ENCODE measurements at places on chromosomes 6 and 20.
A peak's percentile ranks its signal among the peaks of the same experiment; 100 is the strongest.

DNA sequence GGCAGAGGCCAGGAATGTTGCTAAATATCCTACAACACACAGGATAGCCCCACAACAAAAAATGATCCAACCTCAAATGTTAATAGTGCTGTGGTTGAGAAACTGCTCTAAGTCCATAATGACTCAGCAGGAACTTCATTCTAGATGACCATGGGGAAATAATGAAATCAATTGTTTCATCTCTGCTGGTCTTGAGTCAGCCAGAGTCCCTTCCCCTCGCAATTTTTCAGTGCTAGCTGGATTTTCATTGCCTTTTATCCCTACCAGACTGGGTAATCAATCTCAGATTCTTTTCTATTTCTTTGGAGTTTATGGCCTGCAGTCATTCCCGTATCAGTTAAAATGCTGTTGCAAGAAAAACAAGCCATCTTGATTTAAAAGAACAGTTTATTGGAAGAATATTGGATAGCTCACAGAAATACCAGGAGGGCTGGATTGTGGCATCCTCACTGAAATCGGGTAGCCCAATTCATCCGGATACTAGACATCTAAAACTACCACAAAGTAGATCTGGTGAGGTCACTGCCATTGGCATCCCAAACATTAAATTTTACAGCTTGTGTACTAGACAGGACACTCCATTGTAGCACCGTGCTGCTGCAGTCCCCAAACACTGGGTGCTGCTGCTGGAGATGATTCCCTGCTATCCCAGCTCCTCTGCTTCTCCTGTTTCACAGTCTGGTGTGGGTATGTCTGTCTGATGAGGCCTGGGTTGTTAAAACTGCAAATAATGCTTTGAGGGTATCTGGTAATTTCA, 30.3 kb upstream of the POPDC3 start:
- DNase-seq = no peak

GRCh38 chr6:14656649-14657048, 539.1 kb downstream of the CD83 start:
- DNase-seq = no peak

DNA sequence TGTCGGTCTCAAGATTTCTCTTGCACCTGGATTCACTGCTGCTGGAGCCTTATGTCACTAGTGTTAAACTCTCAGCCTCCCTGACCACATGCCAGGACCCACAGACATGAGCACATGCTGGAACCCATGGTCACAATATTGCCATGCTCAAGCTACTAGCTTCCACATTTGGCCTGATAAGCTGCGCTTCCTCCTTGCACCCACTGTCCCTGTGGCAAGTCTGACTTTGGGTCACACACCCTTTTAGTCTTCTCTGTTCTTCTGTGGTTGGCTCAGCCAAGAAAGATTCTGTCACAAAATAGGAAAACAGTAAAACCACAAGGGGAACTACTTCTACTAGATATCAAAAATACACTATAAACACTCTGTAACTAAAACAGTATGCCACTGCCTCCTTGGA, 68.9 kb upstream of the HDAC2 start:
- DNase-seq = no peak

DNA sequence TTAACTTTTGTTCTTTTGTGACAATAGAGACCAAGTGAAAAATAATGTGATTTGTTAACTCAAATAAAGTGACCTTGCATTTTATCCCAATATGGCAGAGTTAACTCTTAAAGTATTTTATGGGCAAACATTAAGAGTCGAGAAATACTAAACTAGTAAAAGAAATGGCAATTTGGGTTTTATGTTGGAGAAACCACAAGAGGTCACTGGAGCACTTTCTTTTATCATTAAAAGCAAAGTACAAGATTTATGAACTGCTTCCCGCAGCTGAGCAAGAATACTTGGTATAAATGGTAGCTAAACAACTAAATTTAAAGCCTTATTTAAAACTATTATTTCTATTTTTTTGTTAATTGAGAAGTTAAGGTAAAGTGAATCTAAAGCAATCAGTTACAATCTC, 33.5 kb upstream of the MCM9 start:
- no peak for DNase-seq

DNA sequence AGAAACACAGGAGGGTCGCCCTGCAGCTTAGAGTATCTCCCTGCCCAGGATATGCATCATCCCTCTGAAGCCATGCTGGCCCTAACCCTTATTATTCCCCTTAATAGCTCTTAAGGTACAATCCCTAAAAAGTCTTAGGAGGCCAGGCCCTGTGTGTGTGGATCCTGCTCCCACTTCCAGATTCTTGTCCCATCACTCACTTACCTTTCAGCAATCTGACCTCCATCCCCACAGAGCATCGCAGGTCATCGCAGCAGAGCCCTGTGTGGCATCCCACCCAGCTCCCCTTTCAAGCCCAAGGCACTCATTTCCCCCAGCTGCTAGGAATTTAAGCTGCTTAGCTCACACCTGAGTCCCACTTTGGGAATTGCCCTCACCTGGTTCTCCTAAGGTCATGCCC, 223.8 kb upstream of the SMLR1 start:
- no peak for DNase-seq

DNA sequence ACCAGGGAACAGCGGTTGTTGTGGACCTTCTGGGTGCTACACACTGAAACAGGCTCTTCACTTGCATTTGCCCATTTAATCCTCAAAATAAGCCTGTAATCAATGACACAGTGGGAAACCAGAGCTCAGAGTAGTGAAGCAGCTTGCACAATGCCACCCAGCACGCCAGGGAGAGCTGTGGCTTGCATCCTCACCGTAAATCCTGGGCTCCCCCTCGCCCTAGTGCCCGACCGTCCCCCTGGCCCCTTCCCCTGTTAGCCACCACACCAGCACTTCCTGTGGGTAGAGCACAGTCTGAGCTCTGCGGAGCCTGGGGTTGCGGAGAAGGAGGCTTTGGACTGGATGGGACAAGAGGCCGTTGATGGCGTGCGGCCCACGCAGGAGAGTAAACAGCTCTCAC, 14.5 kb downstream of the VSTM2L start:
- no peak for DNase-seq

DNA sequence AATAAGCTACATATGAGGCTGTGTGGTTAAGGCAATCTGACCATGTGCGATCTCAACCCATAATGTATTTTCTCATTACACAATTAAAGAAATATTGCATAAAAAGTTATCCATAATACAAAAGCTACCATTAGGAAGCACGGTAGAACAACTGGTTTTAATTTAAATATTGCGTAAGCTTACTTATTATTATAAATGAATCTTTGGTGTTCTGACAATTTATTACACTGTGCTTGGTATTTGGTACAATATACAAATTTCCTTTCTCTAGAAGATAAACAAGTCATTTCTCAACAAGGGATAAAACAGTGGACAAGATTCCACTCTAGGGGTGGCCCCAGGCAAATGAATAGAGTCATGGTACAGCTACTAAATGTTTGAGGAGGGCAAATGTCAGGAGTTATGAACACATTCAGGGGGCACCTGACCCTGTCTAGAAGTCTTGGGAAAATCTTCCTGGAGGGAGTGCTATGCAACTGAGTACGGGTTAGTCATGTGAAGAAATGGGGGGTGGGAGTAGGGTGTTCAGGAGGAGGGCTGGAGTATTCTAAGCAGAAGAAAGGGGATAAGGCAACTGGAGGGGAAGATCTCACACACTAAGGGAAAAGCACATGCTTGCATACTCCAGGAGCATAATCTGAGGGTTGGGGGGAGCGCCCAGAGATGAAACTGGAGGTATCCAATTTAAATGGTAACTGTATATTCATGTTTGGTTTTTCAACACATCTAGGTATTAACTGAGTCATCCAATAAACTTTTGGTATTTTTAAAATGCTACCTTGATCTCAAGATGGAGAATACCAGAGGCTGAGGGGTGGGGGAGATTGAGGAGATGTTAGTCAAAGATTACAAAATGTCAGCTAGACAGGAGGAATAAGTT, 296.9 kb upstream of the SGK1 start:
- no peak for DNase-seq

DNA sequence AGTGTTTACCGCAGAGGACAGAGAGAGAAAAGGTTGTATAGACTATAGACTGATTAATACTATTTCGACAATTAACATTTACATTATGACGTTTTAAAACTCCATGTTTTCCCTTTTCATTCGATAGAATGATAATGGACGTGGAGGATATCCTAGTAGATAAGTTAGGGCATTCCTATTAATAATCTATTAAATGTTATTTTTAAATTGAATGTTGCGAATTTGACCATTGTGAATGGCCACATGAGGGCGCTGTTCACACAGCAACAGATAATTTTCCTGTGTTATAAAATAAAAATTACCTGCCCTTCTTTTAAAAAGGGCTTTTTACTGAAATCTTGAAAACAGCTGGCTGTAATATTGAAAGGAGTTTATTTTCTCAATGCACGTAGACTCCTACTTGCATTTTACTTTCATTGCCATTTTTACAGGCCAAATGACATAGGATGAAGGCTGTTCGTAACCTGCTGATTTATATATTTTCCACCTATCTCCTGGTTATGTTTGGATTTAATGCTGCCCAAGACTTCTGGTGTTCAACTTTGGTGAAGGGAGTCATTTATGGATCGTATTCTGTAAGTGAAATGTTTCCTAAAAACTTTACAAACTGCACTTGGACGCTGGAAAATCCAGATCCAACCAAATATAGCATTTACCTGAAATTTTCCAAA, 3.3 kb downstream of the ADGRB3 start:
- DNase-seq = peak; percentile 50

DNA sequence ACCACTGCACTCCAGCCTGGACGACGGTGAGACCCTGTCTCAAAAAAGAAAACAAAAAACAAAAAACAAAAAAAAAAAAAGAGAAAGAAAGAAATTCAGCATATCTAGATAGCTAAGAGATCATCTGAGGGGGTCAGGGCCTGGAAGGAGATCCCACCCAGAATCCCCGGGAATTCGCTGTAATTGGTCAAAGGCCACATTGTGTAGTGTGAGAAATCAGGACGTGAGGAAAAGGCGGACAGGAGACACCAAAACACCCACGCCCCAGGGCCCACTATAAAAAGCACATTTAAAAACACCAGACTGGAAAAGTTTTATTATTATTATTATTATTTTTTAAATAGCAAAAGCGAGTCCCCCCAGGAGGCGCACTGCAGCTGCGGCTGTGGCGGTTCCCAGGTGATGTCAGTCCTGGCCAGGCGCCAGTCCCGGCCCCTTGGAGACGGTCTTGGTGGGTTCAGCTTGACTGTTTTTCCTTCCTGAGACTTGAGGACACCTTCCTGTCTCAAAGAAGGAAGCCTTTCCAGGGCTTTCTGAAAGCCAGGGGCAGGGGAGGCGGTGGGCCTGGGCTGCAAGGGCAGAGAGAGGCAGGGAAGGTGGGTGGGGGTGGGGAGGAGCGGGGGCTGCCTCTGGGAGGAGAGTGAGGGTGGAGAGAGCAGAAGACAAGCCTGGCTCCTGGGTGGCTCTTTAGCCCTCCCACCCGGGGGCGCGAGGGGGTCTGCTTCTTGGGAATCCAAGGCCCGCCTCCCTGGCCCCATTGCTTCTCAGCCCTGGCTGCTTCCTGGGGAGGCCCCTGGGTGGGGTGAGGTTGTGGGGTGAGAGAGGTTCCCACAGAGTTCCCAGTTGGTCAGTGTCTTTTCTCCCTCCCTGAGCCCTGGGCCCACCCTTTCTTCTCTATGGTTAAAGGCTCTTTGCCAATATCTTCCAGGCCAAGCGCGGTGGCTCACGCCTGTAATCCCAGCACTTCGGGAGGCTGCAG, 14.5 kb downstream of the TCF15 start:
- no peak for DNase-seq

- no peak for DNase-seq
Observed at GRCh38 chr6:323730-324088, 31.4 kb downstream of the DUSP22 start.

DNA sequence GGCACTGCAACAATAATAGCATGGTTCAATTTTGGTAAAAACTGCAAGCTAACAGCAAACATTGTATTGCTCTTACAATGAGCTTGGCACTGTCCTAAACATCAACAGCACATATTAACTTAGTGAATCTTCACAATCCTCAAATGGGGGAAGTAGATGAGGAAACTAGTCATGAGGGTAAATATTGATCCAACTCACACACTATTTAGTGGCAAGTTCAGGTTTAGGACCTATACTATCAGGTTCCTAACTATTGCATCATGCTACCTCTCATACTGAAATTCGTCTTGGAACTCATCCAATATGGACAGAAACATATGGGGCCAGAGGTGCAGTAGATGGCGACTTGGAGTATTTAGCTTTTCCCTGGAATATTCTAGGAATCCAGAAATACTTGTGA, 34.2 kb downstream of the FKBP1C start:
- DNase-seq = no peak

DNA sequence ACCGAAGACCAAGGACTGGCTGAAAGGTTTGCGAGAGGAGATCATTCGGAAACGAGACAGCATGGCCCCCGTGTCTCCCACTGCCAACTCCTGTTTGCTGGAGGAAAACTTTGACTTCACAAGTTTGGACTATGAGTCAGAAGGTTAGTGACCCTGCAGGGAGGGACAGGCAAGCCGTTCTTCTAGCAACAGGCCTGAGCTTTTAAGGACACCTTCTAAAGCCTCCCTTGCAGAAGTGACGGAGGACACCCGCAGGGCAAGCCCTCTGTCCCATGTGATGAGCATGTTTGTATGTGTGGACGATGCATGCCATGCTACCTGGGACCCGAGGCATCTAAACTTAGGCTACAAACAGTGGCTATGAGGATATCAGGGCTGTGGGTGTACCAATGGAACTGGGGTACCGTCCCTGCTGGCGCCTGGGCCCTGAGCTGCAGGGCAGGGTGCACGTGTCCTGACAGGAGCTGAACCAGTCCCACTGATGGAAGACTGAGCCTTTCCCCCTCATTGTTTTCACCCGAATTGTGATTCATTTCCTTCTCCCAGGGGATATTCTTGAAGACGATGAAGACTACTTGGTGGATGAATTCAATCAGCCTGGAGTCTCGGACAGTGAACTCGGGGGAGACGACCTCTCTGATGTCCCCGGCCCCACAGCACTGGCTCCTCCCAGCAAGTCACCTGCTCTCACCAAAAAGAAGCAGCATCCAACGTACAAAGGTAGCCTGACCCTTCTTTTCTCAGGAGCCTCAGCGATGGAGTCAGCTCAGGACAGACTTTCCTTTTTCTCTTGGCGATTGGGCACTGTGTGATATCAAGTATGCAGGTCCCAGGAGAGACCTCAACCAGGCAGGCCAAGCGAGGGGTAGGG, 84.4 kb downstream of the SERAC1 start:
- DNase-seq = no peak

DNA sequence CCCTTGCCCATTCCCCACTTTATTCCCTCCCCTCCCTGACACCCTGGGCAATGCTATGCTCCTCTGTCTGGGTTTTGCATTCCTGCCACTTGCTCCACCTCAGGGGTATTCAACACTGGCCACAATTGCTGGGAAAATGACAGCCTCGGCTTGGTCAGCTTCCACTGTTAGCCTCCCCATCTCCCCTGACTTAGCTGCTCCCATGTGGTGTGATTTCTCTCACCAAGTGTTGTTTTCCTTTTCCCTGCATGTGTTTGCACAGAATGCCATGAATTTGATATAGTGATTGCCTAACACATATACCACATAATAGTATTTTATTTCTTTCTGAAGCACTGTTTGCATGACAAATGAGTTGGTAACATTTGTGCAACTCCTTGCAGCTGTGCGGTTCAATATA, 1.4 kb upstream of the LEMD2 start:
- DNase-seq = no peak

Data from glutamatergic neuron (in vitro differentiated cells).